ENCODE measurements at places on chromosomes 16 and 17.

GRCh38 chr17:80616705-80617104, 72.1 kb downstream of the RPTOR start:
- no peak for DNase-seq

- DNase-seq, result no peak
These were observed 4.8 kb upstream of the SP6 start for GRCh38 chr17:47855737-47856136.

GRCh38 chr16:51031598-51031997, 119.5 kb downstream of the SALL1 start:
- DNase-seq, result no peak

GRCh38 chr16:66455970-66456369, 28.9 kb downstream of the BEAN1 start:
- no peak for DNase-seq

GRCh38 chr17:34308371-34308770, 10.9 kb upstream of the CCL8 start:
- DNase-seq, result no peak

GRCh38 chr17:78896834-78897663, 6.0 kb downstream of the CEP295NL start:
- no peak for DNase-seq
